A172 (cell line): ENCODE measurements at places on chromosomes 16 and 17.

DNA sequence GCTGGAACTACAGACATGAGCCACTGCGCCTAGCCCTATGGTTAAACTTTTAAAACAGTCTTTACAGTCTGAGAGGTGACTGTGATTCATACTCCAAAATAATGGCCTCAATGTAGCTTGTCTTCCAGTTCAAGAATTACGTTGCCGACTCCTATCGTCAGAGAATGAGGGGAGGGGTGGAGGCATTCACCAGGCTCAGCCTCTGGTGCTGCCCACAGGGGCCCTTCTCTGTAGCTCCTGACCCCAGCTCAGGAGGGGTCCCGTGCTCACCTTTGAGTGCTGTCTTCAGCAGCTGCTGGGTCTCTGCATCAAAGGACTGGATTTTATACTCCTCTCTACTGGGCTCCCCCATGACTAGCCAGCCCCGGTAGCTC is 1.2 kb downstream of the MIF4GD start:
- no peak for DNase-seq

DNA sequence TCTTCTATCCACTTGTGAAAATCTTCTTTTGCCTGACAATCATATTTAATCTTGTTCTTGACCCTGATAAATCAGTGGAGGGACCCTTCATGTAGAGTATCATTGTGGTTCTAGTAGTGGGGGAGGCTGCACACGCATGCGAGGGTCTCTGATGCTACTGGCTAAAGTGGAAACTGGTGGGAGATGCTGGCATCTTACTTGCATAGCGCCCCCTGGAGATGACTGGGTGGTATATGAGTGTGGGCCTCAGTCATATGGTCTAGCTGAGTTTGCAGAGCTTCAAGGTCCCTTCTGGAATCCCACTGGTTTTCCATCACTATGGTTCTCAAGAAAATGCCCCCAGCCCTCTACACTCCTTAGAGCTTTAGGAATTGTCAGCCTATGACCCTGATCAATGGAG is 236.4 kb upstream of the AXIN2 start:
- DNase-seq, result no peak

GRCh38 chr16:11121083-11121608 is 134.9 kb downstream of the SOCS1 start:
- no peak for DNase-seq

DNA sequence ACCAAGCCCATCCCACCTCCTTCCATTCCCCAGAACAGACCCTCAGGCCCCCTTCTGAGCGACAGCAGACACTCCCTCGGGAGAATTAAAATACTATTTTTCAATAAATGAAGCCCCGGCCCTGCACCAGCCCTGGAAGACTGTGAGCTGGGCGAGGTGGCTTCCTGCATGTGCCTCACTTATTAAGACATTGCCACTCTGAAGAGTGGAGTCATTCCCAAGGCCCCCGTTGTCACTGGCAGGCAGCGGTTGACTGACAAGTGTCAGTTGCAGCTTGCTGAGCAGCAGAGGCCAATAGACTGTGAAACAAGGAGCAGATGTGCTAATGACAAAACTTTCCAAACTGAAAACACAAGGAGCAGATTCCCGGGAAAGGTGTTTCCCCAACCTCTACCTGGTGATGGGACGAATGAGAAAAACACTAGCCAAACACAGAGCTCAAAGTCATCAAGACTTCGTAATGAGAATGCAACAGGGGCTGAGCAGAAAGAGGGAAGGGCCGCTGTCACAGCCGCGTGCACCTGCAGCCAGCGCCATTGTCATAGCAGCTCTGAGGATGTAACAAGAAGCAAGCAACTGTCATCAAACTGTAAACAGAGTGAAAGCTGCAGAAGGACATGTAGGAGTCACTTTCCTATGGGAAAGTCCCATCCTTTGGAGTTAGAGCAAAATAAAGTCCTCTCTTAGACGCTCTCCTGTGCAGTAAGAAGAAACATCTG is 232.1 kb downstream of the C16orf78 start:
- DNase-seq, result no peak

GRCh38 chr16:426906-427249 is 1.4 kb downstream of the RAB11FIP3 start:
- DNase-seq, result no peak

DNA sequence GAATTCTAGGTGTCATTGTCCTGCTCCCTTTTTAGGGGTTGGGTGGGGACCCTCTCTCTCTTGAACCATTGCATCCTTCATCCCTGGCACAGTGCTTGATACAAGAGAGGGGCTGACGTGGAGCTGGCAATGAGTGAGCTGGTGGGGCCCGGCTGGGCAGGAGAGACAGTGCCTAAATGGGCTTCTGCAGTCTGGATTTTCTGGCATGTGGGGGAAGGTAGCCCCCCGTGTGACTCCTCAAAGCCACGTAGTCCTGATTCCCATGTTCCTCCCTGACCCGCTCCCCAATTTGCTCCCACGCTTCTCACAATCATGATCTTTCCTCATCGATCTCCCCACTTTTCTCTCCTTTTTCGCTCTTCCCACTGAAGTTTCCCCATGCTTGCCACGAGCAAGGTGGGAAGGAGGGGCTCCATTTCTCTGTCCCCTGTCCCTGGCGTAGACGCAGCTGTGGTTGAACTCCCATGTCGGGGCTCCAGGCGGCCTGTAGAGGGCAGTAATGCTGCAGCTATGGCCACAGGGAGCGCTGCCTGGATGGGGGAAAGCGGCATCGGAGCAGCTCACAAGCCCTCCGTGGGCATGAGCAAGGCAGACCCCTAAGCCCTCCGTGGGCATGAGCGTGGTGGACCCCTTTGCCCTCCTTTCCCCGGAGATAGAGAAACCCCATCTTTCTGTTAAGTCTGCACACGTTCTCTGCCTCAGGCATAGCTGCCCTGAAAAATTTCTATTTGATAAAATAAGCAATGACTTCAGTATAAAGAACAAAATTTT is 47.5 kb downstream of the HAPSTR1 start:
- peak; percentile 43 for DNase-seq
